Renal pelvis (tissue), 12 donors: ENCODE measurements at places on chromosomes 2 and 18. TPM values are rescaled to one million over a fixed set of nuclear protein-coding genes. Genes with fewer than 3 reads are reported as not detected.
A peak's percentile ranks its signal among the peaks of the same experiment; 100 is the strongest.

The ARL4C gene
- polyA plus RNA-seq, result 52.2 TPM

The NT5C1B gene
- polyA plus RNA-seq, result 1.0 TPM

The CYP20A1 gene
- 23.2 TPM for polyA plus RNA-seq

The CYP27C1 gene
- polyA plus RNA-seq, result 5.3 TPM

The CXCR1 gene
- polyA plus RNA-seq, result not detected

The SUPT7L gene
- polyA plus RNA-seq, result 65.8 TPM

The FIGN gene
- polyA plus RNA-seq, result 12.6 TPM

The SLC9A2 gene
- 8.2 TPM for polyA plus RNA-seq

The FOXI3 gene
- polyA plus RNA-seq, result 0.19 TPM

The PARD3B gene
- polyA plus RNA-seq, result 34.3 TPM

The VIT gene
- not detected for polyA plus RNA-seq

DNA sequence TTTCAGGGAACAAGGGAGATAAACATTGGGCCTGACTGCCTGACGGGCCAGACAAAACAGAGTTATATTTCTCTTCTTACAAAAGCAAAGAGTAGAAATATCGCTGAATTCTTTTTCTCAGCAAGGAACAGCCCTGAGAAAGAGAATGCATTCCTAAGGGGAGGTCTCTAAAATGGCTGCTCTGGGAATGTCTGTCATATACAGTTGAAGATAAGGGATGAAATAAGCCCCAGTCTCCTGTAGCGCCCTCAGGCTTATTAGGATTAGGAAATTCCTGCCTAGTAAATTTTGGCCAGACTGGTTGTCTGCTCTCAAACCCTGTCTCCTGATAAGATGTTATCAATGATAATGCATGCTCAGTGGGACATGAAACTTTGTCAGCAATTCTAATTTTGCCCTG lies 134.9 kb upstream of the CNTNAP5 start:
- DNase-seq, result no peak

DNA sequence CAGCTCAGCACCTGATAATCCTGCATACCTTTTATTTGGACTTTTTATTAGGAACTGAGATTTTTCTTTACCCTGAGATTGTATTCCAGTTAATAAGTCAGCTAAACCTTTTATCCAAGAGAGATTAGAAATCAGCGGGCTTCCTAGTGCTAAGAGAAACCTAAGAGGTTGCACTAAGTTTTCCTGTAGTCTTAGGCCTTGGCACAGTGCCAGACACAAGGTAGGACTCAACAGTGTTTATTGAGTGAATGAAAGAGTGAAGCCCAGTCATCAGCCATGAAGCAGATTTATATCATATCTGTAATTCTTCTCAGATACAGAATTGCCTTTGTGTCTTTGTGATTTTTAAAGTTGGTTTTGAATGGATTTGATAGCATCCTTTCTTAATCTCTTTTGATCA lies 13.6 kb downstream of the OTX1 start:
- no peak for DNase-seq

- no peak for DNase-seq
These were observed 180.0 kb upstream of the CCDC150 start for GRCh38 chr2:196459539-196459938.

DNA sequence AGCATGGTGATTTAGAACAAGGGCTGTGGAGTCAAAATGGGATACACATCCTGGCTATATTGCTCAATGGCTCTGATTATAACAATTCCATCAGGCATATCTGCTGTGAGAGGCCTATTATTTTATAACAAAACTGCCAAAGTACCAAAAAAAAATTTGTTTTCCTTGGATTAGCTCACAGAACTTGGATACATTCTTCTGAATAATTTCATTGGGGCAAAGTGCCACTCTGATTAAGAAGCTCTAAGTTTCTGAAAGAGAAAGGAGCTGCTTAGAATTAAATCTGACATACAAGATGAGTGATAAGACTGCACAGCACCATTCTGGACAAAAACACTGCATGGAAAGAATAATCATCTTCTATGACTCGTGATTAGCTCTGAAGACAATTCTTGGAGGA lies 85.7 kb downstream of the SMC6 start:
- DNase-seq, result no peak

DNA sequence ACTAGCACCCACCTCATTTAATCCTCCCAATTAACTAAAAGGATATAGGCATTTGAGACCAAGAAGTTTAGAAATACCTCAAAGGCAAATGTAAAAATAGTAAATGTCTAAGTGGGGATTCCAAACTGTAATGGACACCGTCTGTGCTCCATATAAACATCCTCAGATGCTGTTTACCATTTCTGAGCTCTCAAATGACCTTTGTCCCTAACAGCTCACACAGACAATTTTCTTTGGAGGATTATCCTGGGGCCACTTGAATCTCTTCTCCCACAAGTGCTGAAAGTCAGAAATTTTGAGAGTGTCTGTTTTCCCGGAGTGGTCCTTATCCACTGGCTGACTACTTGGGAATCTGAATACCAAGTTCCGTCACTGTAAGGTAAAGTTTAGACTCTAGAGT lies 1418.9 kb downstream of the LRP1B start:
- DNase-seq, result no peak

GRCh38 chr2:27989149-27989548 lies 98.6 kb downstream of the BABAM2 start:
- DNase-seq, result no peak

DNA sequence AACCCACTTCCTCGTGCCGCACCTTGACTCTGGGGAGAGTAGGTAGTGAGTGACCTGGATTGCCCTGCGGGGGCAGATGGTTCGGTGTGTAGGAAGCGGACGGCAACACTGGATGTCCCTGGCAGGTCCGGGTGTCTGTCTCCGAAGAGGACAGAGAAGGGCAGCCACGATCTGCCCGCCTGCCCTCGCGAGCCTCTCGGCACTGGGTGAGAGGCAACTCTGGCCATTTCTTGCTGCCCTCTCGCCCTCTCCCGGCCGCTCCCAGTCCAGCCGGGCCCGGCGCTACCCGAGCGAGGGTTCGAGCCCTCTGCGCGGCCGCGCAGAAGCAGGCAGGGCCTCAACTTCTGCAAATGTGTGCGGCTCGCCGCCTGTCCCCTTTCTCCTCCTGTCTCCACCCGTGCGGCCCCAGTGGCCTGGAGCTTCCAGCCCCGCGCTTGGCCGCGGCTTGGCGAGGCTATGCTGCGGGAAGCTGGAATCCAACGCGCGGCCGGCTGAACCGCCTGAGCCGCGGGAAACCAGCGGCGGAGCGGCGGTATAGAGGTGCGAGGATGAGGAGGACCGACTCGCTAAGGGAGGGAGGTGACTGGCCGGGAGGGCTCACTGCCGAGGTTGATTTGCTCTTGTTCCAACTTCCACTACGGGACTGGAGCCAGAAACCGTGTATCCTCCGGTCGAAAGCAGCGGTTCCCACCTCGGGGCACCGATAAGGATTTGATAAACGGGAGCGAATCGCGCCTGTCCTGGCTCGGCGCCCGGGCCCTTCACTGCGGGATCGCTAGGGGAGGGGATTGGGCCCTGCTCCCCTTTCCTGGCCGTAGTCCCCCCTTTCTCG lies 1.5 kb downstream of the EPAS1 start:
- no peak for DNase-seq

DNA sequence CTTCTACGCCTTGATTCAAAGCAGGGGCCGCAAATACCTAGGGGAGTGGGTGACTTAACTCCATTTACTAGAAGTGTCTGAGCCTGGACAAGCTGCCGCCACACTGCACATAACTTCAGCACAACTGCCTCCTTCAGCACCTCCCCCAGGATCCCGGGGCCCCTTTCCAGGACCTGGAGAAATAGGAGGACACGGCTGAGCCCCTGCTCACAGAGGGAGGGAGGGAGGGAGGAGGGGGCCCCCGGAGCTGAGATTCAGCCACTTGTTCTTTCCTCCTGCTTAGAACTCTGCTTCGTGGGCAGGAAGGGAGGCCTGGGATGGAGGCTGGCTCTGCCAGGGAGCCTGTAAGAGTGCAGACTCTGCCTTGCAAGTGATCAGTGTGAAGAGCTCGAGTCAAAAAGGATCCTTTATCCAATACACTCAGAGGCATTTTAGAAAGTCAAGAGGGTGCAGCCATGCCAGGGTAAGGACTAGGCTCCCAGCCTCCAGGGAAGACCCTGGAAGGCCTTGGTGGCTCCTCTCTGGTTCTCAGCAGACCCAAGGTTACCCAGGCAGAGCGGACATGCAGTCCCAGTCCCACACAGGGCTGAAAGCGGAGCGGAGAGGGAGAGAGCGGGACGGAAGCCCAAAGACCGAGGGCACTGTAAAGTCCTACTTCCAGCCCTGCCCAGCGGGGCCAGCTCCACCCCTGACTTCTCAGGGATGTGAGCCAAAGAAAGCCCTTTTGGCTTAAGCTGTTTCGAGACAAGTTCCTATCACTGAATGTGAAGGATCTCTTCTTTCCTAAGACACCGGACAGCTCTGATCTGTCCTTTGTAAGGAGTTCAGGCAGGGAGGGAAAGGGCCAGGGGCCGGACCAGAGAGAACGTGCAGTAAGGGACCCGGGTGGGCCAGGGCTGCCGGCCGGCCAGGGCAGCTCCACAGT lies 8.6 kb upstream of the ARMC9 start:
- DNase-seq, result peak; percentile 29

DNA sequence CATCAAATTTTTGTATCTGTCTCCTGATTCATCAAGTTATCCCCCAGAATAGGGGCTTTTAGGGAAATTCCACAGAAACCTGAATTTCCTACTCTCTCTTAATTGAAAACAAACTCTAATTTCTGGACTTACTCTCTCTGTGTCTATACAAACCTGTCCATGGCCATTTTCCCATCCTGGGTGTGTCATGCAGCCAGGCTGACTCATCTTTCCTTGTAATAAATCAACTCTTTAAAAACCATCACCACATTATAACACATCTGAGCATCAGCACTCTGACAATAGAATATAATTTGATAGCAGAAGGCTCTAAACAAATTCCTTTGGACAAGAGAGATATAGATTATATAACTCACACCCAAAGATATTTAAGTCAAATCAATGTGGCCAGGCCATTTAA lies 610.2 kb downstream of the DCC start:
- DNase-seq, result no peak

GRCh38 chr2:30741576-30741975 lies 65.7 kb downstream of the CAPN13 start:
- DNase-seq, result no peak

DNA sequence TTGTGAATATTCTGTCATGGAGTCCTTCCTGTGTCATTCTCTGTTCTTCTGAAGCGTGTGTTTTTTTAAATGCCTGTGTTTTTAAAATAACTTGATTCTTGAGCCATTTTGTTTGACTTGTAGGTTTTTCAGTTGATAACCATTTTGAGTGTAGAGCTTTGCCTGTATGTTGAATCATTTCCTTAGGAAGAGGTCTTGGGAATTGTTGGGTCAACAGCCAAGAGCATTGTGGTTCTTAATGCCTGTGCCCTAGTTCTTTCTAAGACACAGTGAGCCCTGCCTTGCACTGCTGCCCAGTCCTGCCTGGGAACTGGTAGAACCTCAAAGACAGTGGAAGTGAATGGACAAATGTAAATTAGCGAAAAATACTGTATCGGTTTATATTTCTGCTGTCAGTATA lies 25.9 kb downstream of the RAB12 start:
- no peak for DNase-seq

DNA sequence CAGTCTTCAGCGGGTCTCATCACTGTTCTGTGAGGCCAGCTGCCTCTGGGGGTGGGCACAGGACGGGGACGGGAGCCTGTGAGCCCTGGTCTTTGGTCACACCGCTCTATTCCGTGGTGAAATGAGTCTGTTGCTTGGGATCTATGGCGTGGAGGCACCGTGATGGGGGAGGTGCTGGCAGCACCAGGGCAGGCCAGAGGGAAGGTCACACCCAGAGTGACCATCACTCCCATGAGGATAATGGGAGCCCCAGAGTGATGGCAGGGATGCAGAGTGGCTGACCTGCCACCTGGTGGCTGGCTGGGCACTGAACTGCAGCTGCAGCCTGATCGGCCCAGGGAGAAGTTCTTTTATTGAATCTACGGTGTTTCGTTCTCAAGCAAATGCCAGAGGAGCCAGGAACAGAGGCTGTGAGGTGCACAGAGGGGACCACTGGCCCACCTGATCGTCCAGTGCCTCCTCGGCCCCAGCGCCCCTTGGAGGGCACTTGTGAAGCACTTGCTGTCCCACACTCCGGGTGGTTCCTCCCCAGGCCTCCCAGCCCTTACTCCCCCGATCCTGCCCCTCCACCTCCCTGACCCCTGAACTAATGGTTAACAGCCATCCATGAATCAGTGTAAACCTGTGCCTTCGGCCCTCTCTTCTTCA lies 17.9 kb downstream of the KCNIP3 start:
- no peak for DNase-seq

DNA sequence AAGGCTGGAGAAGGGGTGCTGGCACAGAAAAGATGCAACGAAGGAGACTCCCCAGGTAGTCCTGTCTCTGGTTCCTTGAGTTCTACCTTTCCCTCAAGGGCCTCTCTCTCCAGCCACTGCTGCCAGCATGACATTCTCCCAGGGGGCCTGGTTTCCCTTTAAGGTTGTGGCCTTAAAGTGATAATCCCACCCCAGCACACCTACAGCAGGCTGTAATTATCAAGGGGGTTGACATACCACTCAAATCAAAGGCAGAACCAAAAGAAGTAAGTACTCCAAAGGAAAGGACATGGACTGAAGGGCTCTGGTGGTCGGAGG lies 127.4 kb upstream of the MSH6 start:
- no peak for DNase-seq

DNA sequence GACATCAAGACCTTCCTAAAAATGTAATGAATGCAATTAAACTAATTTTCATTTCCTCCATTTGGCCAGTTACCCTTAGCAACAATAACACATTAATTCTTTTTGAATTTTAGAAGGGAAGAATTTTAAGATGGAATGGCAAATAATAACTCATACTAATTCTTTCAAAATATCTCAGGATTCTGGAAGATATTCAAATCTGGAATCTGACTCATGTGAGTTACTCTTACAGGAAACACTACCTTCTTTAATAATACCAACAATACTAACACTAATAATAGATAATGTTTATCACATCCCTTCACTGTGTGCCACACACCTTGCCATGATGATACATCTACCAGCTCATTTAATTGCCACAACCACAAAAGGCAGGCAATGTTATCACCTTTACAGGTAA lies 46.4 kb downstream of the ZNF521 start:
- no peak for DNase-seq

GRCh38 chr2:42170619-42171395 lies 1.7 kb downstream of the EML4 start:
- DNase-seq, result no peak

GRCh38 chr2:111671426-111672150 lies 212.4 kb downstream of the ANAPC1 start:
- DNase-seq, result no peak

DNA sequence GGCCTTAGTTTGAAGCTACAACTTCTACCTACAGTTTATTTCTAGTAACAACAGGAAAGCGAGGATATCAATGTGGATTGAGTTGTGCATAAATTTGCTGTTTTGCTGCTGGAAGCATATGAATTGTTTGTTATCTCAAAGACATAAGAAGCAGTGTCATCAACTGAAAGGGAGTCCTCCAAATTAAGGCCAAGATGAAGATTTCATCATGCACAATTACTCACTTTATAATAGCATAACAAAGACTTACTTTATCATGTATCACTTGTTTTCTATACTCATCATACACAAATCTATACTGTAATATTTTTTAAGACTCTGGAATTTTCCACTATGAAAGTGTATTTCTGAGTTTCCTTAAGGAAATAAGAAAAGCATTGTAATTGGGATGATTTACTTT lies 136.1 kb upstream of the FANCL start:
- DNase-seq, result no peak

GRCh38 chr18:62436636-62437234 lies 86.1 kb upstream of the ZCCHC2 start:
- DNase-seq, result no peak

- DNase-seq, result no peak
These were observed 916.0 kb upstream of the CELF4 start for GRCh38 chr18:38481576-38481975.

- DNase-seq, result no peak
These were observed 955 bp upstream of the BBS5 start for GRCh38 chr2:169478339-169478738.
